Bronchial smooth muscle cell (primary cell): ENCODE measurements at places on chromosomes 1 and 21. TPM values are rescaled to one million over a fixed set of nuclear protein-coding genes. Genes with fewer than 3 reads are reported as not detected.

The BSND gene
- total RNA-seq: not detected in 2 replicates

The RGS8 gene
- total RNA-seq: under 0.01 and 0.09 TPM in 2 replicates

The AADACL4 gene
- 0.09 TPM in 1 of 2 replicates, not detected in the other for total RNA-seq

The LPAR3 gene
- total RNA-seq: 16.5 and 21.6 TPM in 2 replicates
